Type B pancreatic cell (in vitro differentiated cells): ENCODE measurements at places on chromosomes 6 and 20. TPM values are rescaled to one million over a fixed set of nuclear protein-coding genes. Genes with fewer than 3 reads are reported as not detected.

The MAPK13 gene
- total RNA-seq: 29.4 and 67.6 TPM in 2 replicates

- H3K27ac ChIP-seq: peak overlapping the region; percentile 65
- H3K36me3 ChIP-seq: no peaks in the 10 kb centered on the region
- peaks cover 37% of the 10 kb centered on the region for H3K4me1 ChIP-seq
- DNase-seq: peak; percentile 66
- no peaks in the 10 kb centered on the region for H3K27me3 ChIP-seq
- H3K4me3 ChIP-seq: no peak overlapping the region
Measured at GRCh38 chr6:167576828-167577503, 249.7 kb upstream of the AFDN start.

DNA sequence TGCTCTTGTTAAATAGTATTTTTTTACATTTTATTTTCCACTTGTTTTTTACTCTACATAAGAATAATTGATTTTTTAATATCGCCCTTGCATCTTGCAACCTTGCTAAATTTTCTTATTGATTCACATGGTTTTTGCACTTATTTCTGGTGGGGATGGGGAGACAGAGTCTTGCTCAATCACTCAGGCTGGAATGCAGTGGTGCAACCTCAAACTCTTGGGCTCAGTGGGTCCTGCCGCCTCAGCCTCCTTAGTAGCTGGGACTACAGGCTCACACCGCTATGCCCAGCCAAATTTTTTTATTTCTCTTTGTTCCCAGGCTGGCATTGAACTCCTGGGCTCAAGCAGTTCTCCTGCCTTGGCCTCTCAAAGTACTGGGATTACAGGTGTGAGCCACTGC lies 30.3 kb downstream of the LIN28B start:
- H3K27ac ChIP-seq: no peak overlapping the region
- no peaks in the 10 kb centered on the region for H3K27me3 ChIP-seq
- H3K4me3 ChIP-seq: no peak overlapping the region
- H3K4me1 ChIP-seq: peaks cover 5% of the 10 kb centered on the region
- peaks cover 13% of the 10 kb centered on the region for H3K36me3 ChIP-seq
- DNase-seq: no peak

DNA sequence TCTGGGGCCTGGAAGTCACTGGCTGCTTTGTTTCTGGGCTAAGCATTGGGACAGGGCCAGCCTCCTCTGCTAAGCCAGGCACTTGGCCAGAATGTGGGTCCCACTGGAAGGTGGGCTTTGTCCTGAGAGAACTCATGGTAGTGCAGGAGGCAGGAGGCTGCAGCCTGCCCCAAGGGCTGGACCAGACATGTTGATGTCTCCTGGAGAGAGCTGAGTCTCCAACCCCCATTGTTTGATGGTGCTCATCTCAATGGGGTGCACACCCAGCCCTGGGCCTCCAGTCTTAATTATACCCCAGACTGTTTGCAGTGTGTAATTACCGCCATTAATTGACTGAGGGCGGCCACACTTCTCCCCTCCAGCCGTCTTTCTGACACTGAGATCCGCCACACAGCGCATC lies 220.5 kb upstream of the PMEPA1 start:
- H3K27ac ChIP-seq: no peak overlapping the region
- DNase-seq: no peak
- H3K4me3 ChIP-seq: no peak overlapping the region
- peaks cover 58% of the 10 kb centered on the region for H3K27me3 ChIP-seq
- no peaks in the 10 kb centered on the region for H3K36me3 ChIP-seq
